LHCN-M2 (cell line): ENCODE measurements at places on chromosomes 1 and 21.

DNA sequence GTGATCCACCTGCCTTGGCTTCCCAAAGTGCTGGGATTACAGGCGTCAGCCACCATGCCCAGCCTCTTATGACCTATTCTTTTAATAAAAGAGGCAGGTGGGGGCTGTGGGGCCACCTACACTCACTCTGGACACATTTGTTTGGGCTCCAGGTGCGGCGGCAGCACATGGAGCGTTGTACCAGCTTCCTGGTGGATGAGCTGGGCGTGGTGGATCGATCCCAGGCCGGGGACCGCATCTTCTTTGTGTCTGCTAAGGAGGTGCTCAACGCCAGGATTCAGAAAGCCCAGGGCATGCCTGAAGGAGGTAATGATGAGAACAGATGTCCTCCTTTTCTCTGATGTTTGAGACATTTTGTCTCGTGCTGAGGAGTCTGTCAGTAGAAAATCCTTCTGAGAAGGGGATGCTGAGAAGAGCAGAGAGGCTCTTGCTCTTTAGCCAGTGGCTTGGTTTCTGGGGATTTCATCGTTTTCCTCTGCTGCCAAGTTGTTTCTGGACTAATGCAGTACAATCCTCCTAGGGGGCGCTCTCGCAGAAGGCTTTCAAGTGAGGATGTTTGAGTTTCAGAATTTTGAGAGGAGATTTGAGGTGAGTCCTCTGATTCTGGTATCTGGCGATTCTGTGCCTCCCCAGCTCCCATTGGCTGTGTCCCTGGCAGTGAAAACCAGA lies 17.9 kb upstream of the MIIP start:
- DNase-seq: no peak

DNA sequence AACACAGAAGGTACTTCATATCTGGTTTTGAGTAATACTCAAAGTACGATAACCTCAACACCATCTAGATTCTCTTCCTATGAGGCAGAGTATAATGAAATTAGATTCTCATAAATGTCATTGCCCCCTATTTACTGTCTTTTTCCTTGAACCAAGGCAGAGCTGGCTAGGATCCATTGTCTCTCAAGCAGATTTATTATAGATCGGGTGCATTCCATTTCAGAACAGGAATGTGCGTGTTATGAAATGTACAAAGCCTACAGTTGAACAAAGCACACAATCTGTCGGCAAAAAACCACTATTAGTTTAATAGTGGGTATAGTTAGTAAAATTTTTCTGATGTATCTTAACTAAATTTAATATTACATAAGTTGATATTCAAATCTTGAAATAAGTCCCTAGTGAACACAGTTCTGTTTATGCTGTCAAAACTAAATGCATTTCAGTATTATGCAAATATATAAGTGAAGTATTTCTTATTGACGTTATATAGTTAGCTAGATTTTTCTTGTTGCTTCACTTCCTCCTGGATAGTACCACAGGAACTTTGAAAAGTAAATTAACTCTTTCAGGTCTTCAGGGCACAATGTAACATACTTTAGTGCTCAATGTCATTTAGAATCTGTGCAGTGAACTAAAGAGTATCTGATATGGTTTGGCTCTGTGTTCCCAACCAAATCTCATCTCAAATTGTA lies 92.1 kb downstream of the DDAH1 start:
- DNase-seq: peak; percentile 47

DNA sequence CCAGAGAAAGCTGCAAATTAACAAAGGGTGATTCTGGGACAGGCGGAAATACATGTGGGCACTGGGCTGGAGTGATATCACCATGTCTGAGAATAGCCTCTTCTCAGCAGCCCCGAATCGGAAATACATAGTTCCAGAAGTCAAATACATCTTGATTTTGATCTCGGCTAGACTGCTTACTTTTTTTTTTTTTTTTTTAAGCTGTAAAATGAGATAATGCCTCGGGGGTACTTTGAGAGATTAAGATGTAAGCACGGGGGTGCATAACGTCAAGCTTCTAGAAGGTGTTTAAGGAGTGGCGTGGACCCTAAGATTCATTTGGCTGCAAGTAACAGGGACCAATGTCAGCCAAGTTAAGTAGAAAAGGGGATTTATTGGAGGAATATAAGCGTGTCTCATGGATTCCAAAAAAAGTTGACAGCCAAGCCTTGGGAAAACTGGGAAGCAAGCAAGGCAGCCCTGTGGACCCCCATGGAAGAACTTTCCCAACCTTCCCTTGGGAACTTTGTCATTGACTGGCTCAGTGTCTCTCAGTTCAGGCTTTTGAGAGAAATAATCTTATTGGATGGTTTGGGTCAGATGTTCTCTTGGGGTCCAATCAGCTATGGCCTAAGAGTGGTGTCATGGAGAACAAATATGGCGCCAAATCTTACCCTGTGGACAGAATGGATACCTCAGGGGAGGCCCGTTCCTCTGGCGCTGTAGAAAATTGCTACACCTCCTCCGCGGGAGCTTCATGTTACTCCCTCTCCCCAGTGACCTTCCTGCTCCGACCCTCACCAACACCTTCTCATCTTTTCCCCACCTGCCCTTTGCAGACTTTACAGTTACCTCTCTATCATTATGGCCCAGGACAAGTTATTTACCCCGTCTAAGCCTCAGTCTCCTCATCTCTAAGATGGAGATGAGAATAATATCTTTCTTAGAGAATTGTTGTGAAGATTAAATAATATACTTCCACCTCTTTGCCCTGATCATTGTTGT lies 186.6 kb downstream of the KAZN start:
- no peak for DNase-seq

GRCh38 chr1:234107416-234108021 lies 203.0 kb downstream of the SLC35F3 start:
- DNase-seq: no peak

- no peak for DNase-seq
Measured at GRCh38 chr1:3807769-3808168, 11.5 kb upstream of the LRRC47 start.

DNA sequence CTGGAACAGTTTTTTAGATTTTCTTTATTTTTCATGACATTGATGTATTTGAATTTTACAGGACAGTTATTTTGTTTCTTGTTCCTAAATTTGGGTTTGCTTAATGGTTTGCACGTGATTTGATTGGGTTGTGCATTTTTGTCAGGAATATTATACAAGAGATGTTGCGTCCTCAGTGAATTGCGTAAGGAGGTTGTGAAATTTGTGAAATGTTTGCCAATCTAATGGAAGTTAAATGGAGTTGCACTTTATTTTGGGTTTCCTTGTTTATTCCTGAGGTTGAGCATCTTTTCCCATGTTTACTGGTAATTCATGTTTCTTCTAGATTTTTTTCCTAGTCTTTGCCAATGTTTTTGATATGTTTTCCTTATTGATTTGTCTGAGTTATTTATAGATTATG lies 19.9 kb downstream of the ZNF648 start:
- no peak for DNase-seq

- no peak for DNase-seq
Measured at GRCh38 chr1:168114845-168115244, 21.9 kb downstream of the GPR161 start.

DNA sequence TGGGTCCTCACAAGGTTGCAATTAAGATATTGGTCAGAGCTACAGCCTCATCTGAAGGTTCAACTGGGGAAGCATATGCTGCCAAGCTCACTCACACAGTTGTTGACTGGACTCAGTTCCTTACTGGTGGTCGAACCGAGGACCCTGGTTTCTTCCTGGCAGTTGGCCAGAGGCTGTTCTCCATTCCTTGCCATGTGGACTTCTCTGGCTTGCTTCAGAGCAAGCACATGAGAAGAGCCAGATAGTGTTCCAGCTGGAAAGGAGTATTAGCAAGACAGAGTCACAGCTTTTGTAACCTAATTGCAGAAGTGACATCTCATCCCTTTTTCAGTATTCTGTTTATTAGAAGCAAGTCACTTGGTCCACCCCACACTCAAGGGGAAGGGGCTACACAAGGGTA lies 23.6 kb downstream of the POU2F1 start:
- no peak for DNase-seq

GRCh38 chr1:51936531-51936930 lies 54.0 kb downstream of the RAB3B start:
- DNase-seq: peak; percentile 41

- DNase-seq: peak; percentile 55
Measured at GRCh38 chr1:67685558-67686266, 711 bp downstream of the GADD45A start.

- no peak for DNase-seq
Measured at GRCh38 chr1:30908696-30909364, at the start of gene SDC3. Gene SDC3 (minus strand): TSS chr1:30908758. CDS start chr1:30908586, 172 bp downstream.

- DNase-seq: no peak
Measured at GRCh38 chr1:61013946-61014667, 68.3 kb upstream of the NFIA start.
